NCI-H748 treated with DMSO at 0.1 percent for 48 hours (cell line): ENCODE measurements at places on chromosomes 4 and X.
A peak's percentile ranks its signal among the peaks of the same experiment; 100 is the strongest.

- no peak for DNase-seq
Measured at GRCh38 chr4:153765894-153766293, 6.1 kb upstream of the RNF175 start.

GRCh38 chr4:182190306-182190705, 52.9 kb upstream of the TENM3 start:
- no peak for DNase-seq

- DNase-seq: no peak
Measured at GRCh38 chr4:158860856-158861255, 92.0 kb downstream of the FNIP2 start.

DNA sequence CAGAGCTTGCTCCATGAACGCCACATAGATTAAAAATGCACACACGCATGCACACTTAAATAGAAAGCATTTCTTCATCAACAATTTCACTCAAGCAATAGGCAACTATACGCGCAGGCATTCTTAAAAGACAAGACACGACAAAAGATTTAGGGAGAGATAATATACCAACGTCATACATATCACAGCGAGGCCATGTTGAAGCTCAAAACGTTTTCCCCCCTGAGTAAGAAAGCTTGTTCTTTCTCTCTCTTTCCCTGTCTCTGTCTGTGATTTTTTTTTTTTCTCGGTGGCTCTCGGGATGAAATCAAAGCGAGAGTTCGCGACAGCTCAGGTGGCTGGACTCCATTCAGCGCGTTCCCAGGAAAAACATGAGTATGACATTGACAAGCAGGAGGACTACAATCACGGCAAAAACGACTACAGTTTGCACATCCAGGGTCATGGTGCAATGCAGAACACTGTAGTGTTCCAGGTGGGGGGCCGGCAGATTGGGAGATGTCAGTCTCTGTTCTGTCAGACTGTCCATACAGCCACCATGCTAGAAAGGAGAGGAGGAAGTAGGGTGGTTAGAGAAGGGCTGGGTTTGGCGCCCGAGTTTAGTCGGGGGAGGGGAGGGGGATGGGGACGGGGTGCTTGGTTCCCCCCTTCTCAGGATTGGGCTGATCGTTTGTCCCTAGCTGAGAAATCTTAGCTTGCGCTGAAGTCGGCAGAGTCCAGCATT, 30.7 kb downstream of the ARHGEF9 start:
- peak; percentile 5 for DNase-seq
